ENCODE measurements at places on chromosomes 6 and 20.

- DNase-seq, result peak; percentile 60
Observed at GRCh38 chr6:138517635-138518034, 18.3 kb upstream of the NHSL1 start.

DNA sequence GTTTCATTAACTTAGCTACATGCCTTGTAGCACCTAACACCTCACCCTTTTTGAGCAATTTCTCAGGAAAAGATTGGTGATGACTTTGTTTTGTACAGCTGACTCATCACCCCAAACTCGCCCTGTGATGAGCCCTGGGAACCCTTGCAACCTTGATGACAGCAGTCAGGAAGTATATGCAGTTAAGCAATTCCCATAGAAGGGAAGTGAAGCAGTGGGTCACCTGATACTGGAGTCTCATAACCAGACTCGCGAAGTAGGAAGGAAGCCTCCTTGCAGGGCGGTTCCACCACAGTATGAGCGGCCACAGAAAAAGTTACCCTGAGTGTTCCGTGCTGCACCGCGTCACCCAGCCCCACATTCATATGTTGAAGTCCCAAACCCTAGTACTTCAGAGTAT lies 82.0 kb upstream of the EDN1 start:
- no peak for DNase-seq

DNA sequence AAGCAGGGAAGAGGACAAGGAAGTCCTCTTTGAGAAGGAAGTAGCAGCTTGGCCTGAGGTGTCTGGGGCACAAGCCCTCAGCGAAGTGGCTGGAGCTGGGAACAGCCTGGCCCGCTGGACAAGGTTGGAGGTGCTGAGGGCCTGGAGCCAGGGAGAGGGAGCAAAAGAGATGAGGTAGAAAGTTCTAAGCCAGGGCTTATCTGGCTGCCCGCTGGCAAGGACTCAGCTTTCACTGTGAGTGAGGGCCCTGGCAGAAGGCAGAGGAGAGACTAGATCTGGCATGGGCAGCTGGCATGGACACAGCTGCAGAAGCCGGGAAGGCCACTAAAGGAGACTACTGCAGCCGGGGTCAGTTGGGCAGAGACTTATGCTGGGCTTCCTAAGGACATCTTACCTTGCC lies 21.8 kb upstream of the PCMTD2 start:
- no peak for DNase-seq

DNA sequence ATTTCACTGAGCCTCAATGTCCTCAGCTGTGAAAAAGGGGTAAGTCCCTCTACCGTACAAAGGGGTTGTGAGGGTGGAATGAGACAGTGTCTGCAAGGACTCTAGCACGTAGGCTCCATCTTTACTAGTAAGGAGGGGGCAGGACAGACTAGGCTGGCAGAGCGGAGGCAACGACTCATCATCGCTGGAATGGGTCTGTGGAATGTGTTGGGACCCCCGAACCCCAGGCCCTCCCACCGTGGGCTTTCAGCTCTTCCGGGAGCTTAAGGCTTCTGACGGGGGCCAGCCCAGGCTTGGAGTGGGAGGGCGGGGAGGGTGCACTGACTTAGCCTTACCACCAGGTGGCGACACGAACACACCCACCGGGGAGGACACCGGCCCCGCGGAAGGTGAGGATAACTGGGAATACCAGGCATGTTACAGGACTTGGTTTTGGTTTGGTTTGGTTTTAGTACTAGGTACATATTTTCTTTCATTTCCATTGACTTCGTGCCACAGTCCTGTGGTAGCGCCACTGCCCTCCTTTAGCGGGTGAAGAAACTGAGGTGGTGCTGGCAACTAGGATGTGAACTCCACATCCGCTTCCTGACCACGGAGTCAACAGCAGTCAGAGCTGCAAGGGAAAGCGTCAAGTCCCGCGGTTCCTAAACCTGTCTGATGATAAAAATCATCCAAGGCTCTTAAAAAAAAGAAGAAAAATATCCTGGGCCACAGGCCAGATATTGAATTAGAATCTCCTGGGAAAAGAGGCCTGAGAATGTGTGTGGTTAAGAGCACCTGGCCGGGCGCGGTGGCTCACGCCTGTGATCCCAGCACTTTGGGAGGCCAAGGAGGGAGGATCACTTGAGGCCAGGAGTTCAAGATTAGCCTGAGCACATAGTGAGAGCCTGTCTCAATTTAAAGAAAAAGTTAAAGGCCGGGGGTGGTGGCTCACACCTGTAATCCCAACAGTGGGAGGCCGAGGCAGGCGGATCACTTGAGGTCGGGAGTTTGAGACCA lies 10.3 kb upstream of the TULP1 start:
- DNase-seq, result peak; percentile 50

GRCh38 chr20:60484316-60484715 lies 526.1 kb downstream of the CDH26 start:
- DNase-seq, result no peak

DNA sequence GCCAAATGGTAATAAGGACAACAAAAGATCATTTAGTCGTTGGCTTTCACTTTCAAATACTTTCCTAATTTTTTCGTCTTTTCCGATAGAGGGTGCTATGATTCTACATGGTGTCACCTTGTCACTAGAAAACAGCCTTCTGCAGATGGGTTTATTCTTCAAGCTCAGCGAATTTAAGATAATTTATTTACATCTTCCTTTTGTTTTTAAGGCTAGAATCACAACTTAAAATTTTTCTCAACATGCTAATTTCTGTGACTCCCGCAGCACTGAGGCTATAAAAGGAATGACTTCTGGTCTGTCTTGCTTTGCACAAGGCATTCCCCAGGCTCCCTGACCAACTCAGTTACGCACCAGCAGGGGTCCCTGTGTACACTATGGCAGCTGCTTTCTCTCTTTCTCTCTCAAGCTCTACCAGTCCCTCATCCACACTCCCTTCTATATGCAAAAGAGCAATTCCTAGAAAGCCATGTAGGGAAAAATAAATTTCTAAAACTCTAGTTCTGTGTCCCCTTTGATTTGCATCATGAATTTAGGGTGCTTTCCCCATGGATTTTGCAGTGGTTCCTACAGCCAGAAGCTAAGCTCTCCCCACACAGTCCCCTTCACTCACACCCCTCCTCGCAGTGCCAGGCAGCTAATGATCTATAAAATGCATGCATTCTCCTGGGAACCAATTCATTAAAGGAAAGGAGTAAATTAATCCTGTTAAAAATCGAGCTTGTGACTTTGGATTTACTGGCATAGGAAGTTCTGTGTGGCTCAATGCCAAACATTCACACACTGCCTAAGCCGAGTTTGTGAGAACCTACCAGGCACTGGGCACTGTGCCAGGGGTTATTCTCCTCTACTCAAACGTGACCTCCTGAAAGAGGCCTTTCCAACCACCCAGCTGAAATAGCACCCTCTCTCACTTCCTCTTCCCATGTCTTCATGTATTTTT lies 74.5 kb downstream of the DCDC2 start:
- DNase-seq, result peak; percentile 60

DNA sequence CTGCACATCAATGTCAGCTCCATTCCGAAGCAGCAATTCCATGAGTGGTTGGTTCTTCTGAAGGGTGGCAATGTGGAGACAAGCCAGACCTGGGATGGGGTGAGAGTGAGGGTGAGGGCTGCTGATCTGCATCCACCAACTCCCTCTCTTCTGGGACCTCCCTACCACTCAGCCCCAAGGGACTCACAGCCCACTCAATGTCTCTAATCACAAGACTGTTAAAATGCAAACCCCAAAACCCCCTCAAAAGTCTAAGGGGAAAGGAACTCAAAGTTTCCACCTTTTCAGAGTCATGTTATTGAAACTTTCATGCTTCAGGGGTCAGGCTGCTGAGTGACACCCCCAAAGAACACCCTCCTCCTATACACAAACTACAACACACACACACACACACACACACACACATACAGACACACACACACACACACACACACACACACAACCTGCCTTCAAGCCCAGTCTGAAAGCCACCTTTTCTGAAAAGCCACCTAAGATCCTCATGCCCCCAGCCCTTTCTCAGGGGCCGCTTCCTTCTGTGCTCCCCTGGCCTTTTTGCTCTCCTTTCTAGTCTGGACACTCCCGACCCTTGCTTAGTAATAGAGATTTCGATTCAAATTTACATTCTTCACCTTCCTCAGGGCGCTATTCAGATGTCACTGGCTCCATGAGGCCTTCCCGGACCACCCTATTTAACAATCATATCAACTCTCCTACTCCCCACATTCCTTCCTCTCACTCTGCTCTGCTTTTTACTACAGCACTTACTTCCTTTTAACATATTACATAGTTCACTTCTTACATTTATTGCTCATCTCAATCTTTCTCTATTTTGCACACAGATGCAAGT lies 3.3 kb upstream of the SLC35B2 start:
- DNase-seq, result no peak

GRCh38 chr6:71478834-71479541 lies 190.4 kb downstream of the OGFRL1 start:
- no peak for DNase-seq

DNA sequence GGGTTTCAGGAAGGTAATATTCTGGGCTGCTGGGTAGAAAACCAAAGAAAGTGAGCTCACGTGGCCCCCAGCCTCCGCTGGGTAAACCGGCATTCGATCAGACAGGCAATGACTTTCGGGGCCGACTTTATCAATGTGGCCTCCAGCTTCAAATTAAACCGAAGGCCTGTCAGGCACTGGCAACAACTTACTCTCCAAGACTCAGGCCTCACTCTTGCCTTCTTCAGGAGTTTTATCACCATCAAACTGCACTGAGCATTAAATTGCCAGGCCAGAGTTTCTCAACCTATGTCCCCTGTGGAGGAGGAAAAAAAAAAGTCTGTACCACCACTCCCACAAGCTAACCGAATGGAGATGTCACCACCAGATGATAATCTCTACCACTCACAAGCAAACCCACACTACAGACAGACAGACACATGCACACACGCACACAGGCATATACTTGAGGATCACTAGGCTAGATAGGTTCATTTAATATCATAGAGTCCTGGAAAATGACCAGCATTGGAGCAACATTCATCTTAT lies 1.1 kb upstream of the MBOAT1 start:
- no peak for DNase-seq

- no peak for DNase-seq
Observed at GRCh38 chr6:122322824-122323223, 76.6 kb upstream of the HSF2 start.

GRCh38 chr6:170087941-170088581 lies 202.8 kb downstream of the DLL1 start:
- DNase-seq, result no peak

GRCh38 chr6:136250686-136251008 lies 536 bp upstream of the MTFR2 start:
- DNase-seq, result no peak
